ENCODE measurements at places on chromosomes 2 and 18.

GRCh38 chr18:59846814-59847490 is 52.8 kb upstream of the PMAIP1 start:
- DNase-seq: peak; percentile 78

DNA sequence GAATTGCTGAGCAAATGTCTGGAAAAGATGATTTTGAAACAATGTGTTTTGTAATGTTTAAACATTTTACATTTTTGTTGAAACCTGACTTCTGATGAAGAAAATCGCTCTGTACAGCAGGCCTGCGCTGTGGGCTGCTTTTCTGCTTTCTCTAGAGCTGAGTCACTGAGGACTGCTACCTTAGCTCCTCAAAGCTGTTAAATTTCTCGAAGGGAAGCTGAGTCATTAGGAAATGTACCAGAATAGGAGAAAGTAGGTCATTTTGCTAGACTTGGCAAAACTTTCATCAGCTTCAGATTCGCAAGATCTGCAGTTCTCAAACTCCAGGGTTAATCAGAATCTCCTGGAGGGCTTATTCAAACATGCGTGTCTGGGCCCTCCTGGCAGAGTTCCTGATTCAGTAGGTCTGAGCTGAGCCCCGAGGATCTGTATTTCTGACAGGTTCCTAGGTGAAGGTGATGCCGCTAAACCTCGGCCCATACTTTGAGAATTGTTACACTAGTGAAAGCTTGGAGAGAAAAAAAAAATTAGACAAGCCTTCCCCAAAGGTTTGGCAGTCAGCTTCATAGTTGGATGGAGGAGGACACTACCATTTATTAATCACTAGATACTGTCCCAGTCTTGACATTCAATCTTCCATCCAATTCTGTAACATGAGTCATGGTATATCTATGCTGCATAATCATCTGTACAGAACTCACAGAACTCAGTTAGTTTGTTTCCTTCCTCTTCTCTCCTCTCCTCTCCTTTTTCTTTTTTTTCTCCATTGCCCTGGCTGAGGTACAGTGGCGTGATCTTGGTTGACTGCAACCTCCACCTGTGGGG is 297.6 kb downstream of the PARD3B start:
- no peak for DNase-seq

DNA sequence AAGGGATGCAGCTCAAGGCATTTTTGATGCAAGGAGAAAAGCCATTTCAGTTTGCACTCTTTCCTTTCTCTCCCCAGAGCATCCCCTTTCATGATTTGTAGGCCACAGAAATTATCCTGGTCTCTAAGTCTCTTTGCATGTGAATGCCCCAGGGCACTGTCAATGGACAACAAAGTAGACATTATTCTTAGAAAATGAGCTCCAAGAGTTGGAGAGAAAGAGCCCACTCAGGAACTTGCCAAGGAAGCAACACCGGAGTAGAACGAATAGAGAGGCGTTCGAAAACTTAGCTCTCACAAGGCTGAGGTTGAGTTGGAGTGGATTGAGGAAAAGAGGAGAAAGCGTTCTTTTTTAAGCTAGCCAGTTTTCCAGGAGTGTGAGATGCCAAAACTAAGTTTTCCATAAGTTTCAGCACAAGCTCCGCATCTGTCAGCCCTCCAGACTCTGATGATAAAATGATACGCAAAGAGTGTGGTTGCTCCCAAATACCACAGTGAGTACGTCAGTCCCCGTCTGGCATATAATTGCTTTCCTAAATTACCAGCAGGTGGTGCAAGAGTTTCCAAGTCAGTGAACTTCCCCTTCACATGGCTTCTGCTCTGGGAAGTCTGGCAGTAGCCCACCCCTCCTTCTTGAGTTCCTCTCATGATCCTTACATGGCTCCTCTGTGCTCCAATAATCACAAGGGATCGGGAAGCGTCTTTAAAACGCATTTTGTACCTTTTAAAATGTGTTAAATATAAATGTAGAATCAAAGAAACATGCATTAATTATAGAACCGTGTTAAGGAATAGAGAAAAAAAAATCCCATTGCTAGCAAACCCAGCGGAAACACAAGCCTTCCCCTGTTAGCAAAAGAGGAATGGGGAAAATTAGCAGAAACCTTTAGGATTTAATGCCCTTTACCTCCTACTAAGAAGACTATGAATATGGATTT is 1060.6 kb upstream of the FANCL start:
- peak; percentile 74 for DNase-seq

DNA sequence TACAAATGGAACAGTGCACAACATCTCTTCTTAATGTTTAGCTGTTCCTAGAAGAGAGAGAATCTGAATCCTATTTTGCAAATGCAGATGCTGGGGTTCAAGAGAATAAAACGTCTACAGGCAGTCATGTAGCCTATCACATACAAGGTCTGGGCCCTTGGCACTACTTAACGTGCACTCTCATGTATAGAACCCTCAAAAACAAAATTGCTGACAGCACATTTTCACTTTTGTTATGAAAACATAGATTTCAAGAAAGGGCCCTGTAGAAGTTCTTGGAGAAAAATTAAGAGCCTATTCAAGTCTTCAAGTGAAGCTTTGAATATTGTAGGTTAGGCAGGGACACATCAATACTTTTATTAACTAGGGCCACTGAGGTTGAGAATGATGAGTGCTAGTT is 504.3 kb upstream of the FAM98A start:
- no peak for DNase-seq

- DNase-seq: no peak
These were observed 16.2 kb downstream of the AFF3 start for GRCh38 chr2:100126201-100126600.

GRCh38 chr2:226185616-226186211 is 613.9 kb downstream of the IRS1 start:
- peak; percentile 75 for DNase-seq

GRCh38 chr2:202317080-202317857 is 51.7 kb downstream of the NOP58 start:
- peak; percentile 72 for DNase-seq

DNA sequence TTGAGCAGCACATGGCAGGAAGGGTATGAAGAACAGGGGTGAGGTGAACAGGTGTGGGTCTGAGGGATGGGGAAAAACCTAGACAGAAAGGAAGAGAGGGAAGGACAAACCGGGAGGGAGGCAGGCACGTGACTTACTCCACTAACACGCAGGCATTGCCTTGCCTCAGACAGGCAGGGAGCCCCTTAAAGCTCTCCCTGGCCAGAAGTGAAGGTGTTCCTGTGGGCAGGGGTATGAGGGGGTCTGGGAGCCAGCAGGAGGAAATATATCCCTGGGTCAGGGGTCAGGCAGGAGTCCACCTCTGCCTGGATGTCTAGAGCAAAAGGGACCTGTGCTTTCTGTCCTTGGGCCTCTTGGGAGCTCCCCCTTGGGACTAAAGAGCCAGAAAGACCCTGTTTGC is 135.3 kb upstream of the EPAS1 start:
- DNase-seq: no peak

DNA sequence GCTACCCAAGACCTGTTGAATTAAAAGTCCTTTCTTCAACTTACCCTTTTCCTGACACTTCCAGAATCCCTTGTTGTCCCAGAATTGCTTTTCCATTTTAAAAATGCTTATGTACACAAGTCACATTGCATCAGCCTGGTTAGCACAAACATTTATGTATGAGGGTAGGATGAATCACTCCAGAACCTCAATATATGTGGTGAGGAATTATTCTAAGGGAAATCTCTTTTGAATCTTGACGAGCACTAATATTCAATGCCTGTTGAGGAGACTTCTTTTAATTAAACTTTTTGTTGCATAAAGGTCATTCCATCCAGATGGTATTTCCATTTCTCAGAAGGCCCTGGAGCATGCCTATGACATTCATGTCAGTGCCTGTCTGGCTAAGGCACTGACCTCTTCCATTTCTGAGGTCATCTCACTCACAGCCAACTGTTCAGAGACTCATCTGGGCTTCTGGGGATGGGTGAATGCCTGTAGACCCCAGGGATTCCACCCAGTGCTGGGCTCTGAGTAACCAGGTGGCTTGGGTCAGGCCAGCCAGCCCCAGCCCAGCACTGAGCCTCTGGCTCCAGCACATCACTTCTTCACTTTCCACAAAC is 28.2 kb downstream of the ACMSD start:
- no peak for DNase-seq

GRCh38 chr2:170310876-170311502 is 133.0 kb downstream of the MYO3B start:
- DNase-seq: no peak

DNA sequence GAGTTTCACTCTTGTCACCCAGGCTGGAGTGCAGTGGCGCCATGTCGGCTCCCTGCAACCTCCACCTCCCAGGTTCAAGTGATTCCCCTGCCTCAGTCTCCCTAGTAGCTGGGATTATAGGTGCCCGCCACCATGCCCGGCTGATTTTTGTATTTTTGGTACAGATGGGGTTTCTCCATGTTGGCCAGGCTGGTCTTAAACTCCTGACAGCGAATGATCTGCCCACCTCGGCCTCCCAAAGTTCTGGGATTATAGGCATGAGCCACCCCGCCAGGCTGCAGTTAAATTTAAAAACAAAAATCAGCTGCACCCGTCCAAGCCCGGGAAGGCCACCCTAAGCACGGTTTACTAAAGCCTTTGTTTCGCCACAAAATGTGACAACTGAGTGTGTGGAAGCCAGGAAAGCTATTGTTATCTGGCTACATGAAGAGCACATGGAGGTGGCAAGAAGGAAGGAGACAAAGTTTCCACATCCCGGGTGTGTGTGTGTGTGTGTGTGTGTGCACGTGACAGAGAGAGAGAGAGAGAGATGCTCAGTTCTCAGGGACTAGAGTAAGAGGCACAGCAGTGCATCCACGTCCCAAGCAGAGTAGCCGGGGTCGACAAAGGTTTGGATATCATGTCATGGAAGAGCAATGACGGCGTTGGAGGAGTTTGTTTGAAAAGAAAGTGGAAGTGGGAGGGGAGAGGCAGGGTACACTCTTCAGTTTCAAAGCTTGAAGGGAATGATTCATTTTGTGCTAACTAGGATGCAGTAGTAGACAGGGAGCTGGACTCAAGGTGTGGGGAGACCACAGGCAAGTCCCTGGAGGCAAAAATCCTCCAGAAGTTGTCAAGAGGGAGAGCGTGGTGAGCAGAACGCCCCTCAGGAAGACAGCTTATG is 20.1 kb downstream of the INPP5D start:
- no peak for DNase-seq

- DNase-seq: no peak
These were observed 49.6 kb upstream of the CHMP1B start for GRCh38 chr18:11801573-11801972.

DNA sequence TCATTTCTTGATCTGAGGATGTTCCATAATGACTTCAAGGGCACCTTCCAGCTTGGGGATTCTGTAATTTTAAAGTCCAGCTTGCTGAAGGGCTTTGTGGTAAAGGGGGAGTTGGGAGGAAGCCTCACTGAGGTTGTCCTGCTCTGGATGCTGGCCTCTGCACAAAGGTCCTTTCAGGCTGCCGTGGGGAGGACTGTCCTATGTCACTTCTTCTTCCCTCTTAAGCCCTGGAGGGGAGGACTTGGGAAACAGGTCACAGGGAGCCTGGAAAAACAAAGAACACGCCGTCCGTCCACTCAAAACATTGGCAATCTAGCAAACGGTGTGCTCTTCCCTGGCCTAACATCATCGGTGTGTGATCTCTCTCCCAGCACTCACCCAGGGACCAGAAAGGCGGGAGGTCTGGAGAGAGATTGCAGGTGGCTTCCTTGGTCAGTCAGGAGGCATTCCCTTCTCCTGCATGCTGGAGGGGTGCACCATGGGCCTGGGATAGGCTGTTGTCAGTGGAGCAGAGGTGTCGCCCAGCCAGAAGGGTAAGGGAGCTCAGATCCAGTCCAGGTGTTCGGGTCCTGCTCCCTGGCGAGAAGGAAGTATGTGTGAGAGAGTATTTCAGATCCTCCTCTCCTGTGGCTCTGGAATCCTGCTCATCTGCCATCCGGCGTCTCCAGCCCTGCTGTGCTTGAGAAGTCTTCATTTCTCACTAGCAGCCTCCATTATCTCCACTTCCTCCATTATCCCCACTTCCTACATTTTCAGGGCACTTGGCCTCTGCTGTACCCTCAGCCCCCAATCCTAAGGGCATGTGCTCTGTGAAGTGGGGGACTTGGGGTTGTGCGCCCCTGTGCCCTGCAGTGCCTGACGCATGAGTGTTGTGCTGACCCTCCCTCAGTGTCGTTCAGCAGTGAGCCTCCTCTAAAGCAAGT is 20.1 kb downstream of the ASAP2 start:
- DNase-seq: no peak

GRCh38 chr2:10216677-10217488 is 85.8 kb upstream of the HPCAL1 start:
- DNase-seq: no peak

DNA sequence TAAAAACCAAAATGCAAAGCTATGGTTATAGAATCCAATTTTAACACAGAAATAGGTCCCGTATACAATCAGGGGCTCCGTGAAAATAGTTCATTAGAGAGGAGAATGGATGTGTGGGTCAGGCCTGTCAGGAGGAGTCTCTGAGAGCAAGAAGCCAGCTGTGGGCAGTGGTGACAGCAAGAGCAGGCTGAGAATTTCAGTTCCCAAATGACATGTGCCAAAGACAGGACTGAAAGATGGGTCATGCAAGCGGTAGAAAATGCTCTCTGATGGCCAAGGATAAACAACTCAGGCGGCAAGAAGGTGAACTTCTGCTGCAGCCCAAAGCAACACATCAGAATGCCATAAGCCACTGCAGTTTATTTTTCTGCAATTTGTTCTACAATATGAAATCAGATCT is 100.4 kb downstream of the CCDC141 start:
- DNase-seq: no peak

GRCh38 chr2:231616296-231616695 is 23.6 kb downstream of the TEX44 start:
- DNase-seq: no peak

- DNase-seq: no peak
These were observed 87.8 kb upstream of the TFCP2L1 start for GRCh38 chr2:121372721-121373353.

DNA sequence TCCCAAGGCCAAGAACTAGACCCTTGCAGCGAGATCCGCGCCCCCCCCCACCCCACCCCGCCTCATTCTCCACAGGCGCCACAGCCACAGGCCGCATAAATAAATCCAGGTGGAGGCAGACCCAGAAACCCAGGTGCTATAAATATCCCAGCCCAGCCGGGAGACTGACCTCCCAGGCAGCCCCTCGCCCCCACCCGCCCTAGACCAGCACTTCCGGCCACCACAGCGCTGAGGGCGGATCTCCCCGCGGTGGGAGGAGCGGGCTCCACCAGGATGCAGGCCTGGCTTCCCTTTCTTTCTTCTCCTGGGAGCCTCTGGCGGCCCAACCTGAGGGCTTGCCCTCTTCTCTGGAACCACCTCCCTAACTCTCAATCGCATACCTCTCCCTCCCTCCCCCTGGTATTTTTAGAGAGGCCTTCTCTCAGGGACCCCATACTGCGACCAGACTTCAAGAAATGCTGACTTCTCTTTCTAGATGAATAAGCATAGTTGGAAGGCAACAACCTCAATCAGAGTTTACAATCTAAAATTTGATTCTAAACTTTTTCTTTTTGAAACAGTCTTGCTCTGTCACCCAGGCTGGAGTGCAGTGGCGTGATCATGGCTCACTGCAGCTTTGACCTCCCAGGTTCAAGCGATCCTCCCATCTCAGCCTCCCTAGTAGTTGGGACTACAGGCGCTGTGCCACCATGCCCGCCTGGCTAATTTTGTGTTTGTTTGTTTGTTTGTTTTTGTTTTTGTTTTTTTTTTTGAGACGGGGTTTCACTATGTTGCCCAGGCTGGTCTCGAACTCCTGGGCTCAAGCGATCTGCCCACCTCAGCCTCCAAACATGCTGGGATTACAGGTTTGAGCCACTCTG is 55.0 kb downstream of the PKDCC start:
- no peak for DNase-seq
